ENCODE measurements at places on chromosomes 7 and 10.
A peak's percentile ranks its signal among the peaks of the same experiment; 100 is the strongest.

GRCh38 chr10:119306514-119306951, 99.2 kb downstream of the GRK5 start:
- DNase-seq: no peak

GRCh38 chr7:7417851-7418250, 117.8 kb downstream of the COL28A1 start:
- DNase-seq: no peak

GRCh38 chr10:59700709-59701108, 8.9 kb downstream of the SLC16A9 start:
- no peak for DNase-seq

DNA sequence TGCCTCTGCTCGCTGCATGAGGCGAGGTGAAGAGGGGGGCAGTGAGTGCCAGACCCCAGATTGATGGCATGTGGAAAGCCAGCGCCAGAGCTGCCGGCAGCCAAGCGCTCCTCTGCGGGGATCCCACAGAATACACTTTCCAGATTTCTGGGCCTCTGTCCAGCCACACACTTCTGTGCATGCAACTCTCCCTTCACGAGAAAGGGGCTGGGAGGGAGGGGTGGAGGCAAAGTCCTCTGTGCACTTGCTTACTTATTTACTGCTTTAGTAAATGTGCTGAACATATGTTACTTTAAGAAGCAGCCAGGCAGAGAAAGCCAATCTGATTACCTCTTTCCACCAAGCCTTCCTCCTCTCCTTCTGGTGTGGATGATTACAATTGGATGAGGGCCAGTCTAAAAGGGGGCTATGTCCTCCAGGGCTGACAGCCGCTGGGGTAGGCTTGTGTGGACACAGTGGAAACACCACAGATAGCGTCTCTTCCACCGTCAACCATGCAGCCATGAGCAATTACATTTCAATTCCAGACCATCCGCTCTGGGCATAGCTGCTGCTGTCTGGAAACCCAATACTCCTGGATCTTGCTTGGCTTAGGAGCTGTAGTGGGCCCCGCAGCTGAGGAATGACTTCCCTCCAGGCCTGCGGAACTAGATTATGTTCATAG, 322.8 kb upstream of the ANKRD30A start:
- peak; percentile 29 for DNase-seq

DNA sequence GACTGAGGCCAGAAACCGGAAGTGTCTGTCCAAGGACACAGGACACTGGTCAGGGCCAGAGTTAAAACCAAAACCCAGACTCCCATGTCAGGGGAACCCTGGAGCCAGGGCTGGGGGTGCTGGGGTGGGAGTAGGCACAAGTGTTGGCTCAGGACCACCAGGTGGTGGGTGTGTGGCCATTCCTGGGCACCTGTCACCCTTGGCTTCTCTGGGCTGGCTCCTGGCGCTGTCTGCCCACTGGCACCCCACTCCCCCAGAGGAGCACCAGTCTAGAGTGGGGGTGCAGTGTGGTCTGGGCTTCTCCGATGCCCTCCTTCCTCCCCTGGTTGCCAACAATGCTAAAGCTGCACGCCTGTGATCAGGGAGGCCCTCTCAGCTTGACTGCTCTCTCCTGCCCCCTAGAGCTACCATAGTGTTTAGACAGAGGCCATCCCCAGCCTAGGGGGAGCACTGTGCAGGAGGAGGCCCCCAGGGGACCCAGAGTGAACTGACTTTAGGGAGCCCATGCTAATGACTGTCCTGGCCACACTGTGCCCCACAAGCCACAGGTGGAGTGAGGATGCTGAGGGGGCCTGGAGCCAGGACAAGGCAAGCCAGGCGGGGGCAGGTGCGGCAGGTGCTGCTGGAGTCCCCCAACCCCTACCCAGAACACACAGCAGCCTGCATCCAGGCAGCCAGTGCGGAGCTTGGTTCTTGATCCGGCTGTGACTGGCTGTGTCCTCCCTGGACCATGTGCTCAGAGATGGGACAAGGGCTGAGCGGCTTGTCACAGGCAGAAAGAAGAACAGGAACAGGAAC, 11.0 kb downstream of the RASGEF1A start:
- DNase-seq: peak; percentile 8

All from left cardiac atrium (tissue), 4 donors.